ENCODE measurements at places on chromosomes 5 and 9.

DNA sequence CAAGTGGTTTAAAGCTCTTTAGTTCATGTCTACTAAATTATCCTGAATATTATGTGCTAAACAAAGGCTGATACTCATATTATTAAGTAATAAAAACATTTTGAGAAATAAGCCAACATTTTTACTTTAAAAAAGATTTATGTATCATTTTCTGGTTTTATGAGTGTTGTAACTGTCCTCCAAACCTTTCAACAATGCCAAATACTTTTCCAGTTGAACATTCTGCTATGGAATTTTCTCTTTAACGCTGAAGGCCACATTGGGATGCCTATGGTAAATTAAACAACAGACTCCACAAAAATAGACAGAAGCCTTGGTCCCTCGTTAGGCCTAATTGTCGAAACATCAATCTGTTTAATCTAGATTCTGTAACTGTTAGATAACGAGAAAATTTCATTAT, 131.3 kb downstream of the GLIS3 start:
- DNase-seq = no peak

DNA sequence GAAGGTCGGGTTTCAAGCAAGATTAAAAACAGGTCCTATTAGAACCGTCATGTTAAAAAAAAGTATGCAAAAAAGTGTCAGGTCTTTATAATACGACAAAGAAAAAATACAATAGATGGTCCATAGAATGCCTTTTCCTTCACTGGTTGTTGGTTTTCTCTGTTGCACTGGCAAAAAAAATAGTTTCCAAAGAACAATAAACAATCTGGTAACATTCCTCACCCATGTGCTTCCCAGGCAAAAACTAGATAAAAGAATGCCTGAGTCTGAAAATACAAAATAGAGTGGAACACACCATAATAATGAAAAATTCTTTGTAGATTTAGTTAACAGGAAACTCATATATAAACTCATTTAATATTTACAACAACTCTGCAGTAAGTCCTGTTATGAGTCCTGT, 590.0 kb upstream of the DMAC1 start:
- DNase-seq = no peak

- DNase-seq = no peak
Measured at GRCh38 chr5:151739395-151739794, 19.0 kb downstream of the ATOX1 start.

- no peak for DNase-seq
Measured at GRCh38 chr5:109757490-109757889, 67.8 kb downstream of the MAN2A1 start.

DNA sequence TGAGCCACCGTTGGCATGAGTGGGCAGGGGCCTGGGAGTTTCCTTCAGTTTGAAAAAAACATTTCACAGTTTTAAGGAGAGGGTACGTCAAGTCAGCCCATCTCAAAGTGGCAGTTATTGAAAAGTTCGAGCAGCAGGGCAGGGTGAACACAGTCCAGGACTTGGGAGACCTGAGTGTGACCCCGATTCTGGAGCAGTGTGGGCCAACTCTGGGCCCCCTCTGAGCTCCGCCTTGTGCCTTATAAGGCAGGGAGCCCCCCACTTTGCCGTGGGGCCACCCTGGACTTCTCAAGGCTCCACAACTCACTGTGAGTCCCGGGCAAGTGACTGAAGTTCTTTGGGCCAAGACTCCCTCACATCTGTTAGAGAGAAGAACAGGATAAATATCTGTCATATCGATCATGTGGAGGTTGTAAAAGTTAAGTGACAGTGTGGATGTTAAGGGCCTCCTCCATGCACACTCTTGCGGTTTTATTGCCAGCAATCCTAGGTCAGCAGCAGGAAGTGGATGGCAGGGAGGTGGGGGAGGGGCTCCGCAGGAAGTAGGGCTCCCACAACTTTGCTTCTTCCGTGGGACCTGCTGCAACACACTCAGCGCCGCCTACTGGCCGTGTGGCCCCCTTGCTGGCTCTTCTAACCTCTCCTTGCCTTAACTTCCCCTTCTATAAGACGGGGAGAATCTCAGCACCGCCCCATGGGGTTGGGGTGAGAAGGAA, 38.4 kb downstream of the HRH2 start:
- DNase-seq = peak; percentile 76

GRCh38 chr5:10593531-10594181, 29.8 kb downstream of the ANKRD33B start:
- no peak for DNase-seq

DNA sequence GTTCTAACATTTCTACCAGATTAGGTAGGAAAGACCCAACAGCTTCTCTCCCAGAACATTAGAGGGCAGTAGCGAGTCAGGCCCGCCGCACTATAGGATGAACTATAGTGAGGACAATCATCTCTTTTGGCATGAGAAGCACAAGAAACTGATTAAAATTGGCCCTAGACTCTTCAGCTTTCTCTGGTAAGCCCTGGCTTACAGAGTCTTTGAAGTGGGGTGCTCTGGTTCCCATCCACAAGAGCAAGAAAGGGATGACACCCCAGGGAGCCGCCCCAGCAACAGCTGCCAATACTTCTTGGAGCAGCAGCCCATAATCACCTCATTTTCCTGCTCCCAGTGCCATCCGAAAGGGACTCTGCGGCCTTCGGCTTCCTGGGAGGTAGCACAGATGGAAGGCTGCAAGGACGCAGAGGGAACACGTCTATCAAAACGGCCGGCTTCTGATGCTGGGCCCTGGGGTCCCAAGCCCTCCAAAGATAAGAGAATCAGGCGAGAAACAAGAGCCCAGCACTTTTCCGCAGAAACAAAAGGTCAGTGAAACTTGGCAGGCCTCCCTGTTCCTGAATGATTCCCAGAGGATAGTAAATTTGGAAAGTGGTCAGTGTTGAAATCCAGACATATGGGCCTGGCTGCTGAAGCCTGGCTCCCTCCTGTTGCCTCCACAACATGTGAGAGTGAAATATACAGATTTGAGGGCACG, 69.3 kb downstream of the HSD17B3 start:
- peak; percentile 79 for DNase-seq

DNA sequence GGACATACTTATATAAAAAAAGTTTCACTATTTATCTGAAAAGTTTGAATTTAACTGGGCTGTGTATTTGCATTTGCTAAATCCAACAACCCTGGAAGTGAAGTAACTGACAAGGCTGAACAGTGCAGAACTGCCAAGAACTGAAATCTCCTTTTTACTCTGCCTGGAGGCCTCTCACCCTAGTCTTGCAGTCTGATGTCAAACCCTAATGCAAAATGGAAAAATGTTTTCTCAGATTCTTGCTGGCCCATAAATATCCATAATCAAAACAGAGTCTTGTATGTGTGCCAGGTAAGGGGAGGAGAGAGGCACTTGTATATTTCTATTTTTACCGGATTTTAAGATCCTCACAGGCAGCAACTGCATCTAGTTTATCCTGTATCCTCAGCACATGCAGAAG, 432.7 kb upstream of the KLF4 start:
- no peak for DNase-seq

DNA sequence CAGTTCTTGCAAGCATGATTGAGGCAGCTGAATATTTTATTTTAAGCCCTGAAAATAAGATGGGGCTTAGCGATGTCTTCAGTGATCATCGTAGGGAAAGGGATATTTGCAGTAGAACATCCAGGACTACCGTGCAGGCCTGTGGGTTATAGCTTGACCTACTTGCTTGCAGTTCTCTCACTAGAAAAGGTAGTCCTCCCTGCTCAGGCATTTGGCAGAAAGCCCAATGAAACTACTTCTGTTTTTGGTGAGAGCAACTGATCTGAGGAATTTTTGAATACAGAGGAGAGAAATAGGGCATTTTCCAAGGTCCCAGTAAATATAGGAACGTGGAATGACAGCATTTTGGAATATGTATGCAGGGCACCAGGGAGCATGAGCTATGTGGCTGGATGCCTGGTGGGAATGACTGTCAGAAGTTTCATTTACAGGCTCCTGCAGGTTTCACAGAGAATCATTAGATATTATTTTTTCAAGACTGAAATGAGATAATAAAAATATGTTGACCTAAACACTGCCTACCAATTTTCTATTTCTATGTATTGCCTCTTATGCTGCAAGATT, 417.9 kb upstream of the ACTBL2 start:
- DNase-seq = no peak

DNA sequence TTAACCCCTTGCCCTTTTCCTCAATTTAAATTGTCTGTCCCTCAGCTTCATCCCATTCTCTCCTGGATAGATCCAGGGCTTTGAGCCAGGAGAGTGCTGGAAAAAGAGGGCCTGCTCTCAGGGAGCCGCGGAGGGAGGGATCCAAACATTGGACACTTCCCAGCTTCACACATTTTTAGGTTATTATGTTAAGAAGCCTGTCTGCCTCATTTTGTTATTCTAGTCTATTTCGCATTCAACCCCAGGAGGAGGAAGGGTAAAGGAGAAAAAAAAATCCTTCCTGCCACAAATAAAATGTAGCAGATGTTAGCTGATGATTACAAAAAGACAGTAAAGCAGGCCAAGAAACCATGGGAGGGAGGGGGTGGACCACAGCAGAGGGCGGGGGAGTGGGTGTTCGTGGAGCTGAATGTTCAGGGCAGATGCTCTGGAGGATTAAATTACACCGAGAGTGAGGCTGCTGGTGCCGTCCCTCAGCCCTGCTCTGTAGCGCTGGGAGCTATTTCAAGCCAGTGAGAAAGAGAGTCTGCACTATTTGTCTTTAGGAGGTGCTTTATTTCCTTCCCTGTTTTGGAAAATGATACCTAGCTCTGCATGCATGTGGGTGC, 60.6 kb upstream of the ZFR start:
- DNase-seq = peak; percentile 91

- no peak for DNase-seq
Measured at GRCh38 chr5:82720213-82721086, 356.7 kb downstream of the TMEM167A start.

GRCh38 chr5:142783601-142784341, 13.6 kb downstream of the ARHGAP26 start:
- DNase-seq = peak; percentile 60

GRCh38 chr9:91359083-91359482, 2.6 kb downstream of the AUH start:
- DNase-seq = no peak

GRCh38 chr5:34015120-34015822, 7.4 kb upstream of the AMACR start:
- no peak for DNase-seq

GRCh38 chr5:55231029-55231918, 2.1 kb downstream of the CCNO start:
- peak; percentile 35 for DNase-seq

GRCh38 chr9:121601194-121601593, 50.2 kb upstream of the DAB2IP start:
- DNase-seq = no peak

- peak; percentile 8 for DNase-seq
Measured at GRCh38 chr5:172421-172820, 18.9 kb upstream of the LRRC14B start.

DNA sequence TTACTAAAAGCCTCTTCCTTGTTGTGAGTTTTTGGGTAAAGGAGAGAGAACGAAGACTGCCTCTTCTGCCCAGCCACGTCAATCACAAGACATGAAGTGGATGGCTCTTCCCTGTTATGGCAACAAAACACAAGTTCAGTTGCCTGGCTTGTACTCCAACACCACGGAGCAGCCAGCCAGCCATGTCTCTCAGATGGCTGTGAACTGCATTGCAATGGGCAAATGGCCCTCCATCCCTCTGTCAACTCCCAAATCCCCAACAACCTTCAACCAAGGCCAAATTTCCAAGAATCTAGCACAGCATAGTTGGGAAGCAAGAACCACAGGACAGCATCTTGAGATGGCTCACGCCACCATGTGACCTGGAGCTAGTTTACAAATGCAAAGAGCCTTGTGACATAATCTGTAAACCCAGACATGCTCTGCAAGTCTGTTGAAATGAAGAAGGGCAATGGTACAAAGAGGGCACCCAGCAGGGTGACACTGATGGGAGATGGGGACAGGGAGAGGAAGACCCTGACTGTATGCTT, 53.9 kb downstream of the ZNF366 start:
- peak; percentile 66 for DNase-seq

GRCh38 chr9:80090317-80090716, 518.6 kb downstream of the TLE4 start:
- DNase-seq = no peak

DNA sequence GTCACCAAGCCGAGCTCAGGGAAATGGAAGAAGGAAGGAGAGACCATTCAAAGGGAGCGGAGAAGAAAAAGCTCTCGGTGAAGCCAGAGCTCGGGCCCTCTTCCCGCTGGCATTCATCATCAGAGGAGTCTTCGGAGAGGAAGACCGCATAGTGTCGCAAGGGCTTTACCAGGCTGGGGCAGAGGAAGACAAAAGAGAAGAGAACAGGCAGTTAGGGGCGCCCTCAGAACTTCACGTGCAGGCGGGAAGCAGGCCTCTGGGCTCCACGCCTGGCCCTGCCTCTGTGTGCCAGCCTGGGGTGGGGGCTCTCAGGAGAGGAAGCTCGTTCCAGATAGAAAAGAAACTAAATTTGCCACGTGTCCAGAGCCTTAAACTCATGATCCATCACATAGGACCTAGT, 31.7 kb downstream of the CRB2 start:
- no peak for DNase-seq

- DNase-seq = no peak
Measured at GRCh38 chr5:111730659-111731382, 26.2 kb downstream of the NREP start.

- no peak for DNase-seq
Measured at GRCh38 chr9:132135456-132135855, 26.4 kb upstream of the NTNG2 start.

GRCh38 chr5:135491552-135492318, 39.6 kb upstream of the TIFAB start:
- DNase-seq = no peak

DNA sequence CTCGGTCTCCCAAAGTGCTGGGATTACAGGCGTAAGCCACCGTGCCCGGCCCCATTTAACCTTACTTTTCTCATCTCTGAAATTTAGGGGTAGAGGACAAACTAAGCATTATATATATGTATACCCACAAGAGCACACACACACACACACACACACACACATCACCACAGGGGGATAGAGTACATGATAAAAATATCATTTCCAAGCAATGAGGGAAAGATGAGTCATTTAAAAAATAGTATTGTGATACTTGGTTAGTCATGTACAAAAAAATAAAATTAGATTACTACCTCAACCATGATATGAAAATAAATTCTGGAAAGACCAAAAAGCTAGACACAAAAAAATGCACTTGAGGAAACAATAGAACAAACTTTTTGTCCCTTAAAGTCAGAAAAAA, 67.2 kb downstream of the CDH18 start:
- DNase-seq = no peak

DNA sequence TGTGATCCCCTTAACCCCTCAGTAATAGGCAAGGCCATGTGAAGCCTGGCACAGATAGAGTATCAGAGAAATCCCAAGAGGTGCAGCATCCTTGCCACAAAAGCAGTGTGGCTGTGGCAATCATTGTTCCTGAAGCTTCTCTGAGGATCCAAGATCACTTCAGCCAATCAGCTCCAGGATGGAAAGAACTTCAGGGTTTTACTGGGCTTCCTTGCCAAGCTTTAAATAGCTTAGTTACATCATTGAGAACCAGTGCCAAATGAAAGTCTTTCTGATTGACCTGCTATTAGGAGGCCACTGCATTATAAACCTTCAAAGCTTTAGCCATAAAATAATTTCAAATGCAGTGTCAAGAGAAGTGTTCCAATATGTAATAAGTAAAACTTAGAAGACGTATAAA, 430.6 kb downstream of the PIK3R1 start:
- DNase-seq = no peak
